ENCODE measurements at places on chromosomes 6 and 20.
A peak's percentile ranks its signal among the peaks of the same experiment; 100 is the strongest.

GRCh38 chr20:2845607-2846006, 5.1 kb downstream of the VPS16 start:
- DNase-seq = no peak

GRCh38 chr20:44422083-44422482, 53.6 kb upstream of the TTPAL start:
- no peak for DNase-seq

DNA sequence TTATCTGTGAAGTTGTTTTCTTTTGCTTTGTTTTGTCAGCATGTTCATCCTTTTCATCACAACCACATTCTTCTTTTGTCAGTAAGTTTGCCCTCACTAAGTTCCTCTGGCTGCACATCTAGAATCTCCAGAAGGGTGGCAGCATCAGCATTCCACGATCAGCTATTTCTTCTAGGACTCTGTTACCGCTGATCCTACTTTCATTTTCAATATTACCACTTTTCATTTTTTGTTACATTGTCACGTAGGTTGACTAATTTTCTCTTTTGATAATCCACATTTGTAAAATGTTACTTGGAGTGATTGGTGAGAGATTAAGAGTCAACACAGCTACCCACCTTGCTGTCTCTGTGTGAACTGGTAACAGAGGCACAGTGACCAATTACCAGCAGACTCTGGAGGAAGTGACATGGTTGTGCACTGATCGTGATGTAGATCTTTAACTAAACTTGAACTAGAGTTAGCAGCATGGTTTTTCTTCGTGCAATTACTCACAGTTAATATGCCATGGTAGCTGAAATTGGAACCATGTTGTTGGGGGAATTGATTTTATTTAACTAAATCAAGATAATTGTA, 307.9 kb upstream of the SLC35B3 start:
- DNase-seq = no peak

DNA sequence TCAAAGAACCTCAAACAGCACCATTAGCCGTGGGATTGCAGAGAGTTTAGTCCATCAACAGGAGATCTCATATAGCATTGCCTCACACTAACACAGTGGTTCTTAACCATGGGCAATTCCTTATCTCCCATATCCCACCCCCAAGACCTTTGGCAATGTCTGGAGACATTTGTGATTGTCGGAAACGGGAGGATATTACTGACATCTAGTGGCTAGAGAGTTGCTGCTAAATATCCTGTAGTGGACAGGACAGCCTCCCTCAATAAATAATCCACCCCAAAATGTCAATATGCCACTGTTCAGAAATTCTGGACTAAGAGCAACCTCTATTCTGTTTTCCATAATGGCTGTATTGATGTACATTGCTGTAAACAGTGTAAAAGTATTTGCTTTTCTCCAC, 210.1 kb upstream of the CCN2 start:
- DNase-seq = no peak

DNA sequence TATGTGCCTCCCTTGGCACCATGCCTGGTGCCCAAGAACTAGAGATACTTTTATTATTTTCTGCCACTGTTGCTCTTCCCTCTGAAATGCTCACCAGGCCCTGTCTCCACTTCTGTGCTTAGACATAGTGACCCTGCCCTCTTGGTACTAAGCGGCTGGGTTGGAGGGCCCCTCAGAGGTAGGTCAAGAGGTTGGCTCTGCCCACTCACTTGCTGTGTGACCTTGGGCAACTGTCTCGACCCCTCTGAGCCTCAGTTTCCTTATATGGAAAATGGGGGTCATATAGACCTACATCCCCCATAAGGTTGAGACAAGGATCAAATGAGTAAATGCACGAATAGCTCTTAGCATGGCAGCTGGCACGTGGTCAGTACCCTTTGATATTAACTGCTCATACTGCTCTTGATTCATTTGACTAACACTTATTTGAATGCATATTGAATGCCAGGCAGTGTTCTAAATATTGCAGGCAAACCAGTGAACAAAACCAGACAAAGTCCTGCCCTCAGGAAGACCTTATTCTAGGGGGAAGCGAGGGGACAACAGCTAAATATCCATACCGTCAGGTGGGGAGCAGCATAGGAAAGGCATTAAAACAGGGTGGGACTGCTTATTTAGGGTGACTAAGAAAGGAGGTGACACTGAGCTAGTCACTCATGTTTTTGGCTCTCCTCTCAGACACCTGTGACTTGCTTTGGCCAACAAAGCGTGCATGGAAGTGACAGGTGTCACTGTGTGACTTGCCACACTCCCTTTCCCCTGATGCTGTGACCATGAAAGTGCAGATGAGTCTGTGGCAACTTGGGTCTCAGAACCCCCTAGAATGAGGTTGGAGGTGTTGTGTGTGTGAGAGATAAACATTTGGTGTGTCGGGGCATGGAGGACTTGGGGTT, 14.3 kb upstream of the SPO11 start:
- peak; percentile 60 for DNase-seq

DNA sequence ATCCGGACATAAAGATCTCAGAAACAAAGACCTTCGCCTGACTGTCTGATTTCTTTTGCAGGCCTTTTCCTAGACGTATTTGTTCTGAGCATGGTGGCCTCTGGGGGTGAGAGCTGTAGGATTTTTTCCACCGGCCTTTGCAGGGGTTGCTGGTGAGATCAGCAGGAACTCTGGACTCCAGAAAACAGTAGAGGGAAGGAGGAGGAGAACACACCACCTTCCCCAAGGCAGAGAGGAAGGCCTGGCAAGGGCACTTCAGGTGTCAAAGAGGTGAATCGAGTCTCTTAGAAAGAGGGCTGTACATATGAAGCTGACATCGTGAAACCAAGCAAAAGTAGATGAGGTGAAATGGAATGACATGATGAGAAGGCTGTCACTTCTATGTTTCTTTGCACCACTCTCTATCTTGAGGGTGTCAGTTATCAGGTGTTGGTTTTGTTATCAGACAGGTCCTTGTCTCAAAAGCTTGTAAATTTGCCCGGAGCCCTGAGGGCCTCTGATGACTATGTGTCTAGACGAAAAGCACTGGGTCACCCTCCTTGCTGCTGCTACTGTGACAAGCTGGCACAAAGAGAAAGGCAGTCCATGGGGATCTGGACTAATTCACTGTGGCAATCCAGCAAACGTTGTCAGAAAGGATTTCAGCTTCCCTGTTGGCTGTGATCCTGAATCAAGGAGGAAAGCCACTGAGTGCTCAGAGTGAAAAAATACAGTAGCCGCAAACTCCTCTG, 91.3 kb upstream of the MAP3K7 start:
- no peak for DNase-seq

DNA sequence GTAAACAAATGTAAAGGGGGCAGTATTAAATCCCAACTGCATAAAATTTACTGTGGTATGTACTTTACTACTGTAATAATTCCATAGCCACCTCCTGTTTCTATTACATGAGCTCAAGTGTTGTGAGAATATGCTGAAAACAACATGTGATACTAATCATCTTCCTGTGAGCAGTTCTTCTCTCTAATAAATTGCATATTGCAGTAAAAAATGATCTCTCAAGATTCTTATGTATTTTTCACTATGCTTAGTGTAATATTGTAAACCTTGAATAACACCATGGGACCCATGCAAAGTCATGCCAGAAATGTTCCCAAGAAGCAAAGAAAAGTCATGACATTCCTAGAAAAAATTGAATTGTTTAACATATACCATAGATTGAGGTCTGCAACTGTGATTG, 133.0 kb upstream of the ATXN1 start:
- no peak for DNase-seq

DNA sequence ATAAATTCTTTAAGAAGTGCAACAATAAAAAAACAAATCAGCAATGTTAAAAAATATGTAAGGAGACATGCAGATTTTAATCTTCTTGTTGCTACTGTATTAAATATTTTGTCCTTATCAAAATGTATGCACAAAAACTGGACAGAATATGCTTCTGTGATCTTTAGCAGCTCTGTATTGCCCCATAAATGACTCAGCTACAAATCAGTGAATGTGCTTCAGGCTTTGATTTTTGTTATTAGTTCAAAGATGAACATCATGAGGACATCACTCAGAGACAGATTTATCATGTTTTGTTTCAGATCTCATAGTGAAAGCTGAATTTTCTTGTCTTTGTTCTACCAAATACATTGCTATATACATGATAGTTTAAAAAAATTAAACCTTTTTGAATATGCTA, 312.4 kb downstream of the GRIK2 start:
- DNase-seq = no peak

DNA sequence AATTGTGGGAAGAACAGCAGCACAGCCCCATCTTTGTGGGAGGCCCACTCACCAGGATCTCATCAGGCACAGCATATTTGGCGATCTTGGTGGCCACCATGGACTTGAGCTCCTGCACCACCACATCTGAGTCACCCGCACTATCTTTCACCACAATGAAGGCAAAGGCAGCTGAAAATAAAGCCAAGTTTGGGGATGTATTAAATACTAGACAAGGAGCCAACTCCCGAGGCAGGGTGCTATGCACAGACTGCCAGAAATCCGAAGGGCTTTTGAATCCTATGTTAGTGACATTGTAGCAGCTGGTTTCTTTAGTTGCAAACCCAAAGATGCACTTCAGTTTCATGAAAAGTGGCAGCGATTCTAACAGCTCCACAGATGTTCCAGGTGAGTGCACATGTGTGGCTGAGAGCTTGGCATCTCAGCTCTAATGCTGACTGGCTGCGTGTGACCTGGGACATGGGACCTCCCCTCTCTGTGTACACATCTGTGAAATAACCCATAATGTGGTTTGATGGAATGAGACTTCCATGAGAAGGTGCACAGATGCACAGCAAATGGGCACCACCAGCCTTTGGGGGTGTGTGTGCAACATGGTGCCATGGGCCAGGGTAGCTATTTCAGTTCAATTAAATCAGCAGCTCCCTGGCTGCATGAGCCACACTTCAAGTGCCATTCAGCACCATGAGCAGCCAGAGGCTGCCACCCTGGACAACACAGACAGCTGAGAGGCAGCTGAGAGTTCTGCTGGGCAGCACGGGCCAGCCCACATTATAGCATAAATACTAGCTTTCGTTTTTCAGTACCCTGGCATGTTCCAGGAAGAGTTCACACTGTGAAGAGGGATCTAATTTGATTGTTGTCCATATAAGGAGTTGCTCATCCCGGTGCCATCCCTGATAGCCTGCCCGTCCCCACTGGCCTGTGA, 16.9 kb upstream of the APMAP start:
- no peak for DNase-seq

DNA sequence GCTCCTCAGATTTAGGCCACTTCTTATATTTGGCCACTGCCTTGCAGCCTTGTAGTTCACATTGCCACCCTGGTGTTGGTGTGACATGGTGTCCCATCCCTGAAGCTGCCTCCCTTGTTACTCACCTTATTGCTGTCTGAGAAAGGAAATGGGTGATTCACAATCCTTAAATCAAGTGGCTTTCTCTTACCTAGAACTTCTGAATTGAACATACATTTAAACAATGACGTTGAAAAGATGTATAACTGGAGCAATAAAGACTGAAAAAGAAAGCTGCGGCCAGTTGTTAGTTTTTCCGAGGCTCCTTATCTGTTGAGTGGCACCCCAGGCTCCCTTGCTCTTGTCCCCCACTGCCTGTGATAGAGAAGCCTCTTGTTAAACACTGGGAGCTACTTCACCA, 28.8 kb upstream of the GNRH2 start:
- DNase-seq = no peak

DNA sequence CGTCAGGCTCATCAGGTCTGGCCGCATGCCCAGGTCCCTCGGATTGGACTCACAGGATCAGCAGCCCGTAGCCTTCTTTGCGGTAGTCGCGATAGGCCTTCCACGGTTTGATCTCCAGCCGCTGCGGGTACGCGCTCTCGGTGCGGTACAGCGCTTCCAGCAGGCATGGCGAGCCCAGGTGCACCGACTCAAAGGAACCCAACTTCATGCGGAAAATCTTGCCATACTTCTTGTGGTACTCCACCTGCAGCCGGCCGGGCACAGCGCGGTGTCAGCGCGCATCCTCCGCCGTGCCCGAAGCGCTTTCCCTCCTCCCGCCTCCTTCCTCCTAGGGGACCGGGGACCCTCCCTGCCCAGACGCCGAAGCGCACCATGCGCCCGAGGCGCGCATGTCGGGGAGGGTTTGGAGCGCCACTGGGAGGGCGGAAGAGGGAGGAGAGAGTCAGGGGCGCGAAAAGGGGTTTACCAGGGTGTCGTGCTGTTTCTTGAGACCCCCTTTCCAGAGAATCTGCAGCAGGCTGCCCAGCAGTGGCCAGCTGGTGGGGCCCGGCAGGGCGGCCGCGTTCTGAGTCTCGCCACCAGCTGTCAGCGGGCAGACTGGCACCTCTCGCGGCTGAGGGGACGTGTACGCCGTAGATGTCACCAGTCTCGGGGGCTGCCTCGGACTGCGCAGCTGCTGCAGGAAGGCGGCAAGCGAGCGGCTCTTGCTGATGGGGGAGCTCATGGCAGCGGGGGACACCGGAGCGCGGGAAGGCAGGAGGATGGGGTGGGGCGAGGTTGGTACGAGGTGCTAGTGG, 732 bp downstream of the CYP24A1 start:
- peak; percentile 85 for DNase-seq

DNA sequence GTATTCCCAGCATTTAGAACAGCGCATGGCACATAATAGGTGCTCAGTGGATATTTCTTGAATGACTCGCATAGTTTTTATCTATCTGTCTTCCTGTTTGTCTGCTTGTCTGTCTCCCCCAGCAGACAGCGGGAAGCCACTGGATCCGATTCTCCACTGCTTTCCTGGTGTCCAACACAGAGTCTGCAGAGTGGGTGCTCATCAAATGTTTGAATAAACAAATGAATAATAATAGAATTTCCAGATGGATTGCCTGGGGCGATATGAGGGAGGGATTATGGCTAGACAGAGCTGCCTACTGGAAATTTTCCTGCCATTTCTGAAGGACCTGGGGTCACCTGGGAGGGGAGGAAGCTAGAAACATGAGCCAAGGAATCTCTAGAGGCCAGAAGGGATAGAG, 18.9 kb downstream of the CDH22 start:
- no peak for DNase-seq

DNA sequence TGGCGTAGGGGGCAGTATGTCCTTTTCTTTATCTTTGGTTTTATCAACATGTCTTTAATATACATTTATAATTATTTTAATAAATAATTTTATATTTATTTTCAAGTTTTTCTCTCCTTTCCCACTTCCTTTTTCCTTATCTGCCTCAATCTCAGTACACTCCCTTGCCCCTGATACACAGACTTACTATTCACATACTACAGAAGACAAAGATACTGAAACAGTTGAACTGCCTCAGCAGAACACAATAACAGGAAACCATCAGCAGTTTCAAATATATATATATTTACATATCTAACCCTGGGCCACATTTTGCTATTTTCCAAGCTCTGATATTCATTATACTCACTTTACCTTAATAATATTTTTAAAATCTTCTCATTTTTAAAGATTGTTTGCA, 19.8 kb downstream of the IBTK start:
- DNase-seq = no peak

- no peak for DNase-seq
Measured at GRCh38 chr6:168032005-168032760, 34.7 kb downstream of the KIF25 start.

- no peak for DNase-seq
Measured at GRCh38 chr6:165722022-165722421, 59.0 kb upstream of the PDE10A start.

- no peak for DNase-seq
Measured at GRCh38 chr6:158907931-158908330, 88.8 kb upstream of the EZR start.
